Upper lobe of left lung (tissue), 6 donors: ENCODE measurements at places on chromosomes 7 and 10. TPM values are rescaled to one million over a fixed set of nuclear protein-coding genes. Genes with fewer than 3 reads are reported as not detected.

The CYP26C1 gene
- not detected for total RNA-seq

The SLC39A12 gene
- 0.17 TPM for total RNA-seq

The SMKR1 gene
- 0.77 TPM for total RNA-seq

The OPALIN gene
- not detected for total RNA-seq

The ADAM8 gene
- 24.0 TPM for total RNA-seq

The GRM8 gene
- 0.49 TPM for total RNA-seq

The SCIN gene
- total RNA-seq: 16.6 TPM

The SNCG gene
- total RNA-seq: 5.7 TPM

The FANK1 gene
- 2.1 TPM for total RNA-seq

The CCDC6 gene
- 50.3 TPM for total RNA-seq

The VGF gene
- not detected for total RNA-seq

GRCh38 chr10:34761453-34761852 is 53.6 kb downstream of the PARD3 start:
- DNase-seq: no peak

DNA sequence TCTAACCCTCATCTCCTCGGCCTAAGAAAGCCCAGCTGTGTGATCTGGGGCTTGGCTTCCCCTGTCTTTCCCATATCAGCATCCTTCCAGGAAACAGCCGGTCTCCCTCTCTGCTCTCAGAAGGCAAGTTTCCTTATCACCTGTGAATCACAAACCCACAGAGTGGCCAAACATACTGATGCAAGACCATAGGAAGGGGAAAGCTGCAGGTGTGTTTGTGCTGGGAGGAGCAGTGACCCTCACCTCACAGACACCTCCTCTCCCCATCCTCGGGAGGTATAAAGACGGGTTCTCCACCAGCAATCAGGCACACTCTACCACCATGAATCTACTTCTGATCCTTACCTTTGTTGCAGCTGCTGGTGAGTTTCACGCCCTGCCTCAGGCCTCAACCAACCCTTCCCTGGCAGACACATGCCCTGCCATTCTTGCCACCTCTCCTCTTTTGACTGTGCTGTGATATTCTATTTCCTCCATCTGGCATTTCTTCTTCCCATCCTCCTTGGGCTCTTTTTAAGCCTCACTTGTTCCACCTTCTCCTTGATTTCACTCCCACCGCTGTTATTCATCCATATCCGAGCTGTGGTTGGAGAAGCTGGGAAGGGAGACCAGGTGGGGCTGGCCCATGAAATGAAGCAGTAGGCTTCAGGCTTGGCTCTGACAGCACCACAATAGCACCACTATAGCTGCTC is at the start of gene PRSS2:
TSS of gene PRSS2 (plus strand) at position 310 of the 692 bp plus-strand sequence. CDS start at position 323, 13 bp downstream.
- no peak for DNase-seq

- no peak for DNase-seq
These were observed 227.8 kb downstream of the GLRX3 start for GRCh38 chr10:130363899-130364445.

GRCh38 chr7:135197343-135197742 is 14.0 kb downstream of the WDR91 start:
- DNase-seq: no peak

DNA sequence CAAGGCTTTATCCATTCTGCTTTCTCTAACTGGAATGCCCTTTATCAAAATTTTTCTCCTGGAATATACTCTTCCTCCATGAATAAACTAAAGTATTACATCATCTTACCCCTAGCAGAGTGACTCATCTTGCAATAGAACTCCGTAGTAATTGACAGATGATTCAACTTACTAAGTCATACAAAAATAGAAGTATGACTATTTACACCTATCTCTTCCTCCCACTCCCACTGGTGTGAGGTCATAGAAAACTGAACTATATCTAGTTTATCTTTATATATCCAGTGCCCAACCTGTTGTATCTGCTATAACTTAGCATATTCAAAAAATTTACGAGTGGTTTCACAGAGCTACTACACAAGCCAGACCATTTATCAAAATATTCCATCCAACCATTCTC is 26.1 kb downstream of the ABCB1 start:
- no peak for DNase-seq

GRCh38 chr7:80787721-80788120 is 131.1 kb downstream of the SEMA3C start:
- DNase-seq: no peak

DNA sequence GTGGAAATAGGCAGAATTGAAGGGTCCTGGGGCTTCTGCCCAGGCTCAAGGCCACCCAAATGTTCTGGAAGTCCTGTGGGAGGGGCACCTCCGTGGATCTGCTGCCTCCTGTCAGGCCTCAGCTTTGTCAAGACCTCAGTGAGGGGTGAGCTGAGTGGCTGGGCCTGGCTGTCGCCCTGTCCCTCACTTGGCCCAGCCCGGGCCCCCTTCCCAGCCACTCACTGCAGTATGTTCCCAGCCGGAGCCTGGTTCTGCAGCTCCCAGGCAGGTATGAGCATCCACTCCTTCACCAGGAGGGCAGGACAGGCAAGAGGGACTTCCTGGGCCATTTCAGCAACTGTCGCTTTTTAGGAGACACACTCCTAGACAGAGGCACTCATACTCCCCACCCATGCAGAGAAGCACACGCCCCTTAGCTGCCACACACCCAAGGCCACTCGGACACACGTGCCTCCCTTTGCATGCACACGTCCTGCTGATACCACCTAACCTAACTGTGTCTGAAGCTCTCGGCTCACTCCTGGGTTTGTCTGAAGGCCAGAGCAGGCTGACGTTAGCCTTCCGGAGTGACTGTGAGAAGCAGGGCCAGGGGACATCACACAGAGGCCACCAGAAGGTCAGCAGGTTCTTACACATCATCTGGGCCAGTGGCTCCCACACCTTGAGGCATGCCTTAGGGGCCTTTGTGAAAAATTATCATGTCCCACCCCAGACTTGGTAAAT is 72.2 kb upstream of the COL13A1 start:
- peak; percentile 61 for DNase-seq

GRCh38 chr7:31775556-31775955 is 88.5 kb downstream of the PPP1R17 start:
- DNase-seq: no peak

DNA sequence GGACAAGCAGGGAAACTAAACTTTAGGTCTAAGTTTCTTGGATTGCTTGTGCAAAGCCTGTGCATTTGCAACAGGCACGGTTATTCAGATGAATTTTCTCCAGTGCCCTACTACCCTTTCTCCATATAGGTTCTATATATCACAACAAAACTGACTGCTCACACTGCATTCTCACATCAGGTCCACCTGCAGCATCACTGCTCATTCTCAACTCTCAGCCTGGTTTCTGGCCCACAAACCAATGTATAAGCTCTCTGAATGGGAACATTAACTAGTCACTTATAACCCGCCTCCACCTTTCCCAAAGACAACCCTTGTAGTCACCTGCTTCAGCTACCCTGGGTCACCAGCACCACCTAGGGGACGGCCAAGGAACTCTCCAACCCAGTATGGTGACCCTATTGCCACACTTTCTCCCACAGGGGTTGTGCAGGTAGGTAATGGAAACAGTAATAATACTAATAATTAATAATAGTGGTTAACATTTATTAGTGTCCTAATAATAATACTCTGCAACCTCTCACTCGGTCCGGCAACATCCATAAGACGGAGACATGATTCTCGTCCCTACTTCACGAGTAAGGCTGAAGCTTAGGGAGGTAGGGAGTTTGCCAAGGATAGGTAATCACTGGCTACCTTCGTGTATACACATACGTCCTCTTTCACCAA is 97.3 kb downstream of the CLEC2L start:
- no peak for DNase-seq

- DNase-seq: no peak
These were observed 1.9 kb downstream of the GATA3 start for GRCh38 chr10:8056378-8056777.

DNA sequence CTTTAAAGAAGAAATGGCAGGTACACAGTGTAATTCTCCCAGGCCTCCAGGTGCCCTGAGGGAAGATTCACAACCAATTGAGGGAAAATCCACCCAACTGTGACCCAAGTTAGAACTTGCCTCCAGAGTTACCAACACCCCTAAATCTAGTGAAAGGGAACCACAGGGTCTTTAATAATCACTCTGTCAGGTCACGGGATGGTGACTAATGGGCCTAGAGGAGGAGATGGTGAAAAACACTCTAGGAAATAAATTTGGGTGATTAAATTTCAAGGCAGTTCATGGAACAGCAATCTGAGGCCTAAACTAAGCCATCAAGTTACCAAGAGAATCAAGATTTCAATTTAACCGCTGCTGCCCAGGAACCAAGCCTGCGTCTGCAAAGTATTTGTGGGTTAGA is 26.7 kb upstream of the SLF2 start:
- DNase-seq: no peak

DNA sequence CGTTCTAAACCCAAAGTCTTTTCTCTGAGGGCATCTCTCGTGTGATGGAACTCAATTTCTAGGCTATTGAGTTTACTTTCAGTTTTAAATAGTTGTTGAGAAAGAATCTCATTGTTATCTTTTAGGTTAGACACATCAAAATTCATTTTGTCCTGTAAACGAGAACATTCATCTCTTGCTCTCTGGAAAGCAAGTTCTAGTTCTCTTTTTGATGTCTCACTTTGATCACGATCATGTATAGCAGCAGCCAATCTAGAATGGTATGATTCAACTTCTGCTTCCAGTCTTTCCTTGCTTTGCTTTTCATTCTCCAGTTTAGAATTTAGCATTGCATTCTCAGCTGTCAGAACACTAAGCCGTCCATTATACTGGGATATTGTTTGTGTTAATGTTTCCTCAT is 65.1 kb downstream of the ANKRD26 start:
- no peak for DNase-seq

GRCh38 chr10:5563991-5564536 is 39.3 kb downstream of the CALML3 start:
- no peak for DNase-seq

DNA sequence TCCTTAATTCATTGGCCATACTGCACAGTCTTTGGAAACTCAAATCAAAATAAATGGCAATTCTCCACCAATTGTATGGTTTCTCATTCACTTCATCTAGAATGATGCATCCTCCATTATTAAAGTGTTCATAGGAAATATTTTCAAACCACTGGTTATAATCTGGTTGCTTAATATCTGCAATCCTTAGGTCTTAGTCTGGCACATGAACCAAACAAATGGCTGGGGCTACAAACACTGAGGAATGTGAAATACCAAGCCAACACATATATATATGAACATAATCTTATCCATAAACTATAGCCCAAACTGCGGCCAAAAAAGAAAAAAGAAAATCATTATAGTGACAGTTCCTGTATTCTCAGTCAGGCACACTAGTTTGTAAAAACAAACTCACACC is 5.7 kb upstream of the MSS51 start:
- no peak for DNase-seq

DNA sequence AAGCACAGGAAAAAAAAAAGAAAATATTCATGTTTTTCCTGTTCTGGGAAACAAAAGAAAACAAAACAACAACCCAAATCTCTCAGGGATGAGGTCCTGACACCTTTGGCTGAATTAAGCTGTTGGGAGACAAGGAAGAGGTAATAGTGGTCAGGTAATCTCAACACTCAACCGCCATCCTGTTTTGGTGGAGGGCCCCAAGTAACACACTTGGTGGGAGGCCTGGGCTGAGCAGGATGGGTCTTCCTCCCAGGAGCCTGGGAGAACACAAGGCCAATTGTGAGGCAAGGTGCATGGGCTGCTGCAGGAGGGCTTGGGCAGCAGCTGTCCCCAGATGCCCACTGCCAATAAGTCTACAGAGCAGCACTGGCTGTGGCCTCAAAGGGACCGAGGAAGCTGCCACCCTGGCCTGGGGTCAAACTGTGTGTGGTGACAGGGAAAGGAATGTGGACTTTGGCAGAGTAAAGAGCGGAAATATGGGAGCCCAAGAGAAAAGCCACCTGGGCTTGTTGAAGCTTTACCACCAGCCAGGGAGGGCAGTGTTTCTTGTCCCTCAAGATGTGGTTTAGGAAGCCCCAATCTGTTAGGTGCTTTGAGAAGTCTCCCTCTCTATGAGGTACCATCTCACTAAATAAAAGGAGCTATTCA is 93.5 kb upstream of the SLC25A13 start:
- DNase-seq: peak; percentile 37

- DNase-seq: no peak
These were observed 280.0 kb downstream of the DGKB start for GRCh38 chr7:14622559-14622958.

GRCh38 chr7:92917230-92917629 is 80.9 kb upstream of the CDK6 start:
- DNase-seq: no peak

- no peak for DNase-seq
These were observed 4.1 kb upstream of the VWC2 start for GRCh38 chr7:49769285-49769857.

DNA sequence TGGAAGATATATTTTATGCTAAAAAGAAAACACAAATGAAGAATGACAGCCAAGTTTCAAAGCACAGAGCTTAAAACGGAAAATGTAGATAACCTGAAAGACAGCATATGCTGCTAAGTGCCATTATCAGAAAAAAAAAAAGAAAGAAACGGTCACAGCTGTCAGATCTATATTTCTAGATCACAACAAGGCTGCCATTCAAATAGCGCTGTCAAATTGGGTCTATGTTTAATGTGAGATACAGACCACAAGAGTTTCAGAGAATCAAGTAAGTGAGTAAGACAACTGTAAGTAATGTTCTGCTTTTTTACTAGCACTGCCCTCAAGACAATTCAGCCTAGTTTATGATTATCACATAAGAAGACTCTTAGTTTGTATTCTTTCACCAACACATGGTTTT is 66.1 kb upstream of the RNF148 start:
- DNase-seq: no peak

DNA sequence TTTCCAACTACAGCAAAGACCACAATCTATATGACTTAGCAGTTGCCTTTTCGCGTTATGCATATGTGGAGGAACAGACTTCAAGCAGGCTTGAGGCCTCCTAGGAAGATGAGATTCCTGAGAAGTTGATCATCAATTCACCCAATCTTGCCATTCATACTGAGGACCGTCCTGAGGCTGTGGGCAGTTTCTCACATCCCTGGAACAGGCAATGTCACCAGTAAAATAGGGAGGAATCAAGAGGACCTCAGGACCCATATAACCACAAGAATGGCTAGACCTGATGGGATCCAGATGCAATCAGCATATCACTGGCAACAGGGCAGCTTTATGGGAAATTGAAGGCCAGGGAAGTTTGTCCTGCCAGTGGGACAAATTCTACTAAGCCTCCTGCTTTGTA is 17.3 kb downstream of the KDM7A start:
- no peak for DNase-seq

DNA sequence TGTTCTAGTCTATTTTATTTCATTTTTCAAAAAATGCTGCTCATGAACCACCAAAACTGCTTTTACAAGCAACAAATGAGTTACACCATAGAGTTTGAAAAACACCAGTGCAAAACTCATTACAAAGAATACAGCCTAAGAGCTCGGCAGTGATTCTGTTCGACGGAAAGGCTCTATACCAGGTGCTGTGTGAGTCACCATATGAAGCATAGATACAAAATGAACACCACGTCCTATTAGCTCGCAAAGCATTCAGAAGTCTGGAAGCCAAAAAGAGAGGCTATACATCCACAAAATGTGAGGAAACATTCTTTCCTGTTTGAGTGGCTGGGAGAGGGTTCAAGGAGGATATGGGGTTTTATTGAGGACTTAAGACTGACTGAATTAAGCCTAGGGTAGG is 136.1 kb downstream of the ATE1 start:
- no peak for DNase-seq
